ENCODE measurements at places on chromosomes 2 and 18. TPM values are rescaled to one million over a fixed set of nuclear protein-coding genes. Genes with fewer than 3 reads are reported as not detected.
A peak's percentile ranks its signal among the peaks of the same experiment; 100 is the strongest.

DNA sequence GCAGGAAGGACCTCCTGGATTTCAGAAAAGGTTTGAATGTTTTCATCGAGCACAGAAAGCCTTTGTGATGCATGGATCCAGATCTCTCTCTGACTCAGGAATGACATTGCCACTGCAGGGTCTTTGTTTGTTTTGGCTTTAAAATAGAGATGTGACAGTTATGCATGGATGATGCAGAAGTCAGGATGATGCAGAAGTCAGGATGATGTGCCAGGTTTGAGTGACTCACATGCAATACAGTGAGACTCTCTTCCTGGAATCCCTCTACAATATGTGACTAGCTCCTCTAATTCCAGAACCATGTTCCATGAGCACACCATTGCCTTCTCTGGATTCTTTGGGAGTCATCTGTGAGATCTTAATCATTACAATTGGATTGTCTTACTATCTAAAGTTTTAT is 177.9 kb upstream of the RAB6C start:
- H3K4me1 ChIP-seq, result no peaks in the 10 kb centered on the region
- no peak for DNase-seq
- H3K27me3 ChIP-seq, result no peaks in the 10 kb centered on the region
- no peak overlapping the region for H3K4me3 ChIP-seq

GRCh38 chr2:163348857-163349380 is 386.9 kb downstream of the FIGN start:
- H3K4me1 ChIP-seq, result no peaks in the 10 kb centered on the region
- H3K4me3 ChIP-seq, result no peak overlapping the region
- H3K27ac ChIP-seq, result no peak overlapping the region
- DNase-seq, result no peak

DNA sequence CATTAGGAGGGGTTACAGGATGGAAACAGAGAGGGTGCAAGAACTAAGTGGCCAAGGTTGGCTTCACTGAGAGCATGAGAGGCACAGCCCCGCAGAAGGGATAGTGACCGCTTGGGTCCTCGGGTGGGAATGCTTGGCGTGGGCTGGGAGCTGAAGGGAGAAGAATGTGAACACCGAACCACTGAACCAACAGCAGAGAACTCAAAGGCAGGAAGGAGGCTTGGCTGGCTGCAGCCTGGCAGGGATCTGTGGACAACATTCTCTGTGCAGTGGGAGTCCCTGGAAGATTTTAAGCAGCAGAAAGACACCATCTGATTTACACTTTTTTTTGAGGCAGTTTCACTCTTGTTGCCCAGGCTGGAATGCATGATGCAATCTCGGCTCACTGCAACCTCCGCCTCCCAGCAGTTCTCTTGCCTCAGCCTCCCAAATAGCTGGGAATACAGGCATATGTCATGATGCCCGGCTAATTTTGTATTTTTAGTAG is 33.9 kb downstream of the SOWAHC start:
- H3K27me3 ChIP-seq, result peaks cover 16% of the 10 kb centered on the region
- H3K4me1 ChIP-seq, result no peaks in the 10 kb centered on the region
- no peak for DNase-seq

DNA sequence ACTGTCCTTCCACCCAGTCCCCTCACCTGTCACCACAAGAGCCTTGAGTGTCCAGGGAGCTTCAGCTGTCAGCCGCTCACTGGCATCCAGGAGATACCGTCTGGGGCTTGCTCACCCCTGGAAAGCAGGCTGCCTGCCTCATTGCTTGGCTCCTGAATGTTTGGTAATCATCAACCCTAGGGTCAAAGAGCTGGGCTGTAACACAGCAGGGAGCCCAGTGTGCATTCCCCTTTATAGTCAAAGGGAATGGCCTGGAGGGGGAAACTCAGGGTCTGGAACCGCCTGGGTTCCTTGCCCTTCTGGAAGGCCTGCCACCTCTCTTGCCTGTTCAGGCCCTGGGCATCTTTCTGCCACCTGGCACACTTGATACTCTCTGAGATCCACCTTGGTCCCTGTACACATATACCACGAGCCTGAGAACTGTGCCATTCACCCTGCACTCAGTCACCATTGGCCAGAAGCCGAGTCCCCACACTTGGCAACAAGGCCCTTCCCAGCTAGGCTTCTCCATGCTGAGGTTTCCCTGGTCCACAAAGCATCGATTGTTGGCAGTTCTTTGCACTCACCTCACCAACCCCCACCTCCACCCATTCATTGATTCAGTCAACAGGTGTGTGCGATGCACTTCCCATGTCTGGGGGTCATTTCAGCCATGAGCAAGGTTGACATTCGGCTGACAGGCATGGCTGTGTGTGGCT is 35.0 kb downstream of the TPRKB start:
- no peak overlapping the region for H3K27ac ChIP-seq
- H3K27me3 ChIP-seq, result peaks cover 16% of the 10 kb centered on the region
- no peaks in the 10 kb centered on the region for H3K4me1 ChIP-seq
- no peak for DNase-seq

DNA sequence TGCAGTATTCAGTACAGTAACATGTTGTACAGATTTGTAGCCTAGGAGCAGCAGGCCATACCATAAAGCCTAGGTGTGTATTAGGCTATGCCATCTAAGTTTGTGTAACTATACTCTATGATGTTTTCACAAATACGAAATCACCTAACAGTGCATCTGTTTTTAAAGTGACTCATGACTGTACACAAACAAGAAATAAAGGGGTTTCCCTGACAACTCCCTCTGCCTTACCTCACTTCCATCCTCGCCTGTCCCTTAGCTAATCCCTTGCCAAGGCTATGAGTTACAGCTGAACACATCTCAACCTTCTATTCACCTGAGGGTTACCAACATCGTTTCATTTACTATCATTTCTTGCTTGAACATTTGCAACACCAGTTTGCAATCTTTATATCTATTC is 78.6 kb upstream of the RPRM start:
- H3K27me3 ChIP-seq, result no peaks in the 10 kb centered on the region
- no peaks in the 10 kb centered on the region for H3K36me3 ChIP-seq
- no peak overlapping the region for H3K4me3 ChIP-seq
- no peak for DNase-seq
- H3K4me1 ChIP-seq, result no peaks in the 10 kb centered on the region

DNA sequence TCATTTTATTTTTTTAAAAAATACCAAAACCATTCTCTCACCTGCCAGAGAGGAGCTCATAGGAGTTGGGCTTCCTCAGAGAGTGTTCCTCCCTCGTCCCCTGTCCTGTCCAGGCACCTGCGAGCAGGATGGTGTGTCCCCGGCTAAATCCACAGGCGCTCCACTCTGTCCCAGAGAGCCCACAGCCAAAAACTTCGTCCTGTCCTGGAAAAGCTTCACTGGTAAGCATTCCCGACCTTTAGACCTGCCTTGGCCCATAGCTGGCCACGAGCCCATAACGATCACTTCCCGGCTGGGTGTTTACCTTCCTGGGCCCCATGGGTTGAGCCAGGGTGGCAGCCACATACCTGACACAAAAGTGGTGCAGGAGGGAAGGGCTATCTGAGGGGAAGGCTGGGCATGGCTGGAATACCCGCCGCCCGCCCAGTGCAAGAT is at the start of gene NGEF:
TSS of gene NGEF (minus strand) at position 230 of the 435 bp plus-strand sequence. CDS start 38,366 bp downstream, outside the sequence.
- H3K36me3 ChIP-seq, result no peaks in the 10 kb centered on the region
- H3K27ac ChIP-seq, result no peak within 1 kb of the TSS
- DNase-seq, result no peak

- no peak overlapping the region for H3K27ac ChIP-seq
- DNase-seq, result peak; percentile 18
- H3K27me3 ChIP-seq, result no peaks in the 10 kb centered on the region
- H3K4me3 ChIP-seq, result no peak overlapping the region
- H3K4me1 ChIP-seq, result peaks cover 8% of the 10 kb centered on the region
- H3K36me3 ChIP-seq, result peaks cover 2% of the 10 kb centered on the region
Measured at GRCh38 chr2:177334940-177335543, 57.5 kb upstream of the AGPS start.

- peaks cover 14% of the 10 kb centered on the region for H3K27me3 ChIP-seq
- peak overlapping the region; percentile 10 for H3K27ac ChIP-seq
- H3K4me1 ChIP-seq, result peaks cover 18% of the 10 kb centered on the region
- DNase-seq, result peak; percentile 25
Measured at GRCh38 chr2:158191076-158191895, 89.6 kb downstream of the UPP2 start.

Gene DUSP2
- total RNA-seq, result 539 TPM

Gene POTEC
- not detected for total RNA-seq
